ENCODE measurements at places on chromosomes 16 and 17.

GRCh38 chr17:19384723-19385391 is 2.1 kb downstream of the MFAP4 start:
- H3K36me3 ChIP-seq, result peaks cover 30% of the 10 kb centered on the region
- no peak for DNase-seq
- no peaks in the 10 kb centered on the region for H3K27me3 ChIP-seq
- H3K4me1 ChIP-seq, result peaks cover 99% of the 10 kb centered on the region
- H3K4me3 ChIP-seq, result peak overlapping the region; percentile 22

DNA sequence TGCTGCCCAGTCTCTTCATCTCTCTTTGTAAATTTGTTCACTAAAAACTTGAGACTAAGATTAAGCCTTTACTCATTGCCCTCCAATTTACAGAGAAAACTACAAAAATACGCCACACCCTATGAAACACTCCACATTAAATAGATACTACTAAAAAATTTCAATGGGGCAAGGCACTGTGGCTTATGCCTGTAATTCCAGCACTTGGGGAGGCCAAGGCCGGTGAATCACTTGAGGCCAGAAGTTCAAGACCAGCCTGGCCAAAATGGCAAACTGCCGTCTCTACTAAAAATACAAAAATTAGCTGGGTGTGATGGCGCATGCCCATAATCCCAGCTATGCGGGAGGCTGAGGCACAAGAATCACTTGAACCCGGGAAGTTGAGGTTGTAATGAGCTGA is 3.8 kb downstream of the UBE2O start:
- no peak overlapping the region for H3K27ac ChIP-seq
- H3K36me3 ChIP-seq, result no peaks in the 10 kb centered on the region
- no peak for DNase-seq
- H3K27me3 ChIP-seq, result no peaks in the 10 kb centered on the region

GRCh38 chr16:80691111-80691741 is 113.2 kb downstream of the CDYL2 start:
- H3K36me3 ChIP-seq, result no peaks in the 10 kb centered on the region
- no peaks in the 10 kb centered on the region for H3K4me1 ChIP-seq
- H3K27ac ChIP-seq, result no peak overlapping the region
- no peak for DNase-seq

DNA sequence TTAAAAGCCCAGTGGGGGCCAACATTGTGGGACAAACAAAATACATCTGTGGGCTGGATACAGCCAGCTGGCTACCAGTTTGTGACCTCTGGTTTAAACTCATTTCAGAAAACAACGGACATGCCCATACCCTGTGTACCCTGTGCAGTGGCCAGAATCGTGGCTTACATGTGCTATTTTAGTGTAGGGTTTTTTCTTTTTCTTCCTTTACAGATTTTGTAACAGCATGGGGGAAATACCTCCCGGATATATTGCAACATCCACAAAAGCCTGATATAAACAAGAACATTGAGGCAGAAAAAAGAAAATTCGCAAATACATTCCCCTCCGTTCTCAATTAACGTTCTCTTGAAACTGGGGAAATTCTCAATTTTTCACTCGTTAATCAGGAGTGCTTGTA is 7.3 kb downstream of the HS3ST4 start:
- H3K27me3 ChIP-seq, result no peaks in the 10 kb centered on the region
- H3K4me1 ChIP-seq, result no peaks in the 10 kb centered on the region
- H3K27ac ChIP-seq, result no peak overlapping the region
- no peaks in the 10 kb centered on the region for H3K36me3 ChIP-seq
- DNase-seq, result no peak

DNA sequence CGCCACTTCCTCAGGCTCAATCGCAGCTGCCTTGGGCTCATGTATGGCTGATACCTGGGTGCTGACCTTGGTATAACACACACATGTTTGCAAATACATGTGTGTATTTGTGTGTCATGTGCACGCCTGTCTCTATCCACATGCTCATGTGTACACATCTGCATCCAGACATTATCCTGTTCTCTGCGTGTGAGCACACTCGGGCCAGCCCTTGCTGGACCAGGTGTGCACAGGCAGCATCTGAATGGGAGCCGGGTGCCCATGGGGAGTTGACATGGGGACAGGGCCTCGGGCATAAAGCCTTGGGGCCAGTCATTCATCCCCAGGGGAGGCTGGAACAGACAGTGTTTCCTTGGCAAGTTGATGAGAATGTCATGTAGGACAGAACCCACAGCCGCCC is 29.1 kb upstream of the CRHR1 start:
- no peak overlapping the region for H3K27ac ChIP-seq
- no peaks in the 10 kb centered on the region for H3K27me3 ChIP-seq
- DNase-seq, result no peak

DNA sequence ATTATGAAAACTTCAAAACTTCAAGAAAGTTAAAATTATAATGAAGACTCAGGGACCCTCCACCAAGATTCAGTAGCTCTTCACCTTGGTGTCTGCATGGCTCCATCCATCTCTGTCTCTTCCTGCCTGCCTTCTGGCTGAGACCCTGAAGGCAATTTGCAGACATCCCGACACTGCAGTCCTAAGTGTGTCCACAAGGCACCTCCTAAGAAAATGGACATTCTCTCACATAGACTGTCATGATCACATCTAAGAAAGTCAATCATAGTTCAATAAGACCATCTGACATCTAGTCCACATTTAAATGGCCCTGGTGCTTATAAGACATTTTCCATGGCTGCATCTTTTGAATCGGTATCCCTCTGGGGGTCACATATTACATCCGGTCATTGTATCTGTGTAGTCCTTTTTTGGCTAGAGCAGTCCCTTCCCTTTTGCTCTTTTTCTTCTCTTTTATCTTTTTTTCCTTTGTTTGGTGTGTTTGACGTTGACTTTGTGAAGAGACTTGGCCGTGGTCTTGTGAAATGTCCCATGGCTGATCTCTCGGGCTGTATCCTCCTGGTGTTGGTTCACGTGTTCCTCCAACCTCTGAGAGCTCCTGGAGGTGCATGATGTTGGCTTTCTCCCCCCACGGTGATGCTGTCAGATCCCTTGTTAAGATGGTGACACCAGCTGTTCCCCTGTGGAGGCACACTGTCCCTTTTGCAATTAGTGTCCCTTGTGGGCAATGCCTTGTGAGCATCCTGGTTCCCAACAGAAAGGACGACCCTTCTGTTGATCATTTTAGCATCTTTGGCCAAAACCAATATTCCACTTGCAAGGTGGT is 5.0 kb upstream of the TNFRSF13B start:
- peaks cover 9% of the 10 kb centered on the region for H3K4me1 ChIP-seq
- no peaks in the 10 kb centered on the region for H3K27me3 ChIP-seq
- no peak overlapping the region for H3K4me3 ChIP-seq
- H3K36me3 ChIP-seq, result no peaks in the 10 kb centered on the region
